ENCODE measurements at places on chromosomes 7 and 10.

- no peak for DNase-seq
Measured at GRCh38 chr7:117219485-117219884, 103.4 kb downstream of the WNT2 start.

- DNase-seq: peak; percentile 64
Measured at GRCh38 chr10:131943021-131943814, 38.5 kb downstream of the BNIP3 start.

GRCh38 chr10:8235253-8236027 lies 181.0 kb downstream of the GATA3 start:
- DNase-seq: no peak

DNA sequence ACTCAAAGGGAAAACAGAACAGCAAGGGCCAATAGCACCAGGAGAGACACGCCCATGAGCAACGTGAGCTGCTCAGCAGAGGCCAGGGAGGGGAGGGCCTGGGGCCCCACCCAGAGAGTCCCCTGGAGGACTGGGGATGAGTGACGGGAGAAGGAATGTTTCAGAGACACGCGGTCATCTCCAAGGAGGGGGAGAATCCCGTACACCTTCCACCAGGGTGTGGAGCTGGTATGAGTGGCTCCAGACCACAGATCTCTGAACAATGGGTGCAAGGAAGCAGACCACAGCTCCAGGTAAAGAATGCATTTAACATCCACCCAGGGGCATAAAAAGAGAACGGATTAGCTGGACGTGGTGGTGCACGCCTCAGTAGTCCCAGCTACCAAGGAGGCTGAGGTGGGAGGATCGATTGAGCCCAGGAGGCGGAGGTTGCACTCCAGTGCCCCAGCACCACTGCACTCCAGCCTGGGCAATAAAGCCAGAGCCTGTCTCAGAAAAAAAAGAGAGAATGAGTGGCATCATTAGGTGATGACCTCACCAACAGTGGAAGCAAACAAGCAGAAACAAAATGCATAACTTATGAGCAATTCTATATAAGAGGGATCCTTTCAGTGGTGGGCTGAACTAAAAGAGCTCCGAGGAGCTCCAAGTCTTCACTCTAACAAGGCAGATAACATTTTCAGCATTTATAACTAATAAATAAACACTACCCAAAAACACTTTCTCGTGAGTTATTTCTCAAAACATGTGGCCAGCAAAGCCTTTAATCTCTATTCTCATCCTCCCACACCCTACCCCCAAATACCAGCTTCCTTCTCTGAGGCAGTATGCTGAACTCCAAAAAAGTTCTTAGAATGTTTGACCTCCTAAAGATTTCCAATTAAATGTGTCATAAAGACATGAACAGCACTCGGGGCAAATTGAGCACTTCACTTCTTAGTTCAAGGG lies 12.5 kb downstream of the PSAP start:
- no peak for DNase-seq

DNA sequence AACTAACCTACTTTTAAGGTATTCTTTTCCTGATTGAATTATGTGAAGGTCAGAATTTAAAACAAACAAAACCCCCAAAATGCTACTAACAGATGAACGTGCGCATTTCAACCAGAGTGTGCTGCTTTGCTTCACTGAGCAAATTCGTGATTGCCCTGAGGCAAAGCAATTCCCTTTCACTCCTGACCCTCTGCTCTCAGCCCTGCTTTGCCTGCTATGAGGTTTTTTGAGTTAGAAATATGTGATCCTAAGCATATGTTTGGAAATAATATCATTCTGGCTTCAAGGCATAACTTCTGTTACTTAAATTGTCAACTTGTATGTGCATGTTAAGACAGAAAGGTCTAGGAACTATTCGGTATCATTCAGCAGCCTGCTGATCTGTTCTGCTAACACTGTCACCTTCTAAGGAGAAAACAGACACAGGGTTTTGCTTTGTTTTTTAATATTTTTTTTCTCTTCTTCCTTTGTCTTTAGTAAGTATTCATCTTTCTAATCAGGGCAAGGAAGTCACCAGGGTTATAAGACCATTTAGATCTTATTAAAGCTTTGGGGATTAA lies 124.2 kb downstream of the GNAT3 start:
- DNase-seq: no peak

- DNase-seq: peak; percentile 61
Measured at GRCh38 chr10:100972115-100972903, 3.0 kb downstream of the SEMA4G start.

DNA sequence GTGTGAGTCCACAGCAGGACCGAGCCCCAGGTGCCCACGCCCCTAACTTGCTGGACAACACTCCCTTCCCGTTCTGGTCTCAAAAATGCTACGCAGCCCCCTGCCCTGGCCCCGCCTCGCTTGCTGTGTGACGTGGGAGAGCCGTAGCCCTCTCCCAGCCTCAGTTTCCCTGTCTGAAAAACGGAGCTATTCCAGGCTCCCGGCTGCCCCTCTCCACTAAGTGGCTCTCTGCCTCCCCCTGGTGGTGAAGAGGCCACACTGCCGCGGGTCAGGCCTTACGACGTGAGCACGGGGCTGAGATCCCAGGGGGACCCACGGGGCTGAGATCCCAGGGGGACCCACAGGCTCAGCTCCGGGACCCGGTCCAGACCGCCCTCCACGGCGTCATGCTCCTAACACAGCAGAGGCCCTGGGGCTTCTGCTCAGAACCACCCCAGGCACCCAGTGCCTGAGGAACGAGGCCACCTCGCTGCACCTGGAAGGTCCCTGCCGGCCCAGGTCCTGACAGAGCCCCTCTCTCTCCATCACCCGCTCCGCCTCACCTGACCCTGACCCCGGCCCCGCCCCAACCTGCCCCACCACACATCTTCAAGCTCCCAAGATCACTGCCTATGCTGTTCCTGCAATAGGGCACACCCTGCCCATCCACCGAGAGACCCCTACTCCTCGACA lies 26.7 kb downstream of the MICALL2 start:
- no peak for DNase-seq

DNA sequence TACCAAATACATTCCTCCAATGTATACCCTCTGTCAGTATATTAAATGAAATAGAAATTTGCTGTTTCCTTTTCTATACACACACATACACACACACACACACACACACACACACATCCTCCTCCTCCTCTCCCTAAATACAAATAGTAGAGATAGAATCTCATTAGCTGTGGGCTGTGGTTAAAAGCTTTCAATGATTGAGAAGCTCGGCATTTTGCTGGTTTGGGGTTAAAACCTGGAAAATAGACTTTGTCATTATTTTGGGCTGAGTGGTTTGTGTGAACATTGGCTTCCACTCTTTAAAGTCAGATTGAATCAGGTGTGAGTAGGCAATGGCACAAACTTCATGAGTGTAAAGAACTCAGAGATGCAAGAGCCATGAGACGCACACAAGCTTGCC lies 596.0 kb downstream of the XPNPEP1 start:
- no peak for DNase-seq

DNA sequence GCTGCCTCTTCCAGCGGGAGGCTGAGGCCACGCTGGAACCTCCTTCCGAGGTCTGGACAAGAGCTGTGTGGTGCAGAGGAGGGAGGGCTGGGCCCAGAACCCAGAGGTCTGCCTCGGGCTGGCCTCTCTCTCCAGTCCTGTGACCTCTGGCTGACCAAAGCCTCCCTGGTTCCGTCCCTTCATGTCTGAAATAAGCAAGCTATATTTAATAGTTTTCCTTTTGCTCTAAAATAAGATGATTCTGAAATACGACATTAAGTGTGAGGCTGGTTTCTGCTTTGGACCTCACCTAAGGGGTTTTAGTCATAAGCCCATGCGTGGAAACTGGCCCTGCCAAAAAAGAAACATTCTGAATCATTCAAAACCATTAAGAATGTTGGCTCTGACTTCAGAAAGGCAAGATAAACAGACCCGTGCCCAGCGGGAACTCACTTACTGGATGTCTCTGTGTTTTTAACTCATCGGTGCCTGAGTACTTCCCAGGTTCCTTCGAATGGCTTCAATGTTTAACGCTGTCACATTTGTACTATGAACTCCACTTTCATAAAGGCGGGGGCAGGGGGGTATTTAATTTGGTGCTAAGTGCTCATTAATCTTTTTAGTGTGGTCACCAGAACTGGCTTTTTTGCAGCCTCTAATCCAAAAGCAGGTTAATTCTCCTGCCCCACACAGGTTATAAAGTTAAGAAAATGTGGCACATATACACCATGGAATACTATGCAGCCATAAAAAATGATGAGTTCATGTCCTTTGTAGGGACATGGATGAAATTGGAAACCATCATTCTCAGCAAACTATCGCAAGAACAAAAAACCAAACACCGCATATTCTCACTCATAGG lies 157.5 kb upstream of the KLF14 start:
- no peak for DNase-seq

DNA sequence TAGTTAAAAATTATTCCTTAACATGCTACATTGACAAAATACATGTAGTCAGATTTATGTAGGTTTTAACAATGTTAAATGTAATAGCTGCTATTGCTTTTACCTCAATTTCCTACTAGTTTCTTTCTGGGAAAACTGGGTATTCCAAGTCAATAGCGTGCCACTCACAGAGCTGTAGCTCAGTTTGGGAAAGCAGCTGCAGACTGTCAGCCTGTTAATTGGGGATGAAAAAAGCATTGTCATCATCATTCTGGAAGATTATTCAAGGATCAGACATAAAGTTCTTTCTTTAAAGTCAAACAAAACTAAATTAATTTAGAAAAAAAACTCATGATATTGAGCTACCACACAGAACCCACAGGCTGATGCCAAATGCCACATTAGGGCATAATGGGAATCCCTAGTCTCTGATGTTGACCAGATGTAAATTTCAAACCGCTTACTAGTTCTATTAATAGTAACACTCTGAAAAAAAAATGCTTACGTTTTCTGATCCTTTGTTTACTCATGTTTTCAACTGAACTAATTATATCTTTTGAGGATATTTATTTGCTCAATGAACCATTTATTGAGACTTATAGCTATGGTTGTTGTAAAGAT lies 19.6 kb upstream of the AGMO start:
- DNase-seq: no peak
